H1 (cell line): ENCODE measurements at places on chromosomes 3 and 15. TPM values are rescaled to one million over a fixed set of nuclear protein-coding genes. Genes with fewer than 3 reads are reported as not detected.

The GOLGA6L10 gene
- 0.91 and 1.3 TPM in 2 replicates for polyA plus RNA-seq

The MME gene
- polyA plus RNA-seq, result 5.0 and 5.4 TPM in 2 replicates

The STOML1 gene
- polyA plus RNA-seq, result 3.2 and 6.4 TPM in 2 replicates

The RLBP1 gene
- polyA plus RNA-seq, result 0.05 TPM in 2 replicates

The CKMT1B gene
- polyA plus RNA-seq, result 91.3 and 111 TPM in 2 replicates

The LIPH gene
- polyA plus RNA-seq, result 0.06 and 0.08 TPM in 2 replicates

The SPINK8 gene
- polyA plus RNA-seq, result 0.29 TPM in 1 of 2 replicates, not detected in the other

The NR1I2 gene
- polyA plus RNA-seq, result 1.8 and 2.6 TPM in 2 replicates

The KNG1 gene
- 0.05 TPM in 1 of 2 replicates, not detected in the other for polyA plus RNA-seq

- H3K36me3 ChIP-seq, result no peaks in the 10 kb centered on the region
- no peak overlapping the region for H3K27ac ChIP-seq
- H3K27me3 ChIP-seq, result 0 out of 2 replicates have a peak, but pooled peaks cover 2% of the 10 kb centered on the region
- peak overlapping the region; percentile 87 for H3K4me3 ChIP-seq
These were observed 353.3 kb upstream of the SUCLG2 start for GRCh38 chr3:68007621-68008226.

DNA sequence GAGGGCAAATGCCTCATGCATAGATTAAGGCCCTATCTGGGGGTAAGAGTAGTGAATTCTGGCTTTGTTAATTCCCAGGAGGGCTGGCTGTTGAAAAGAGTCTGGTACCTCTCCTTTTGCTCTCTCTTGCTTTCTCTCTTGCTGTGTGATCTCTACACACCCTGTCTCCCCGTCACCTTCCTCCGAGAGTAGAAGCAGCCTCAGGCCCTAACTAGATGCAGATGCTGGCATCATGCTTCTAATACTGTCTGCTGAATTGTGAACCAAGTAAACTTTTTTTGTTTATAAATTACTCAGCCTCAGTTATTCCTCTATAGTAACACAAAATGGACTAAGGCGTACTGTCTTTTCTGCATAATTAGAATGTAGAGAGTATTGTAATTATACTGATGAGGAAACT is 908.1 kb downstream of the DIPK2A start:
- no peaks in the 10 kb centered on the region for H3K36me3 ChIP-seq
- no peak overlapping the region for H3K4me3 ChIP-seq
- no peaks in the 10 kb centered on the region for H3K27me3 ChIP-seq

- H3K27ac ChIP-seq, result no peak overlapping the region
- no peaks in the 10 kb centered on the region for H3K27me3 ChIP-seq
- no peaks in the 10 kb centered on the region for H3K36me3 ChIP-seq
- no peak for DNase-seq
These were observed 39.1 kb downstream of the SYNM start for GRCh38 chr15:99143655-99144610.

GRCh38 chr15:83685916-83686332 is 32.0 kb downstream of the ADAMTSL3 start:
- no peak for DNase-seq
- H3K4me1 ChIP-seq, result no peaks in the 10 kb centered on the region
- H3K4me3 ChIP-seq, result no peak overlapping the region
- no peaks in the 10 kb centered on the region for H3K27me3 ChIP-seq
- H3K36me3 ChIP-seq, result no peaks in the 10 kb centered on the region
- H3K27ac ChIP-seq, result no peak overlapping the region

- H3K4me1 ChIP-seq, result no peaks in the 10 kb centered on the region
- no peak for DNase-seq
- H3K27me3 ChIP-seq, result no peaks in the 10 kb centered on the region
- H3K36me3 ChIP-seq, result no peaks in the 10 kb centered on the region
- no peak overlapping the region for H3K4me3 ChIP-seq
- no peak overlapping the region for H3K27ac ChIP-seq
These were observed 128.0 kb downstream of the ATP8B4 start for GRCh38 chr15:49990835-49991545.

GRCh38 chr15:95440712-95441111 is 889.8 kb upstream of the NR2F2 start:
- no peaks in the 10 kb centered on the region for H3K36me3 ChIP-seq
- H3K27me3 ChIP-seq, result no peaks in the 10 kb centered on the region
- no peaks in the 10 kb centered on the region for H3K4me1 ChIP-seq
- H3K27ac ChIP-seq, result no peak overlapping the region
- no peak for DNase-seq

DNA sequence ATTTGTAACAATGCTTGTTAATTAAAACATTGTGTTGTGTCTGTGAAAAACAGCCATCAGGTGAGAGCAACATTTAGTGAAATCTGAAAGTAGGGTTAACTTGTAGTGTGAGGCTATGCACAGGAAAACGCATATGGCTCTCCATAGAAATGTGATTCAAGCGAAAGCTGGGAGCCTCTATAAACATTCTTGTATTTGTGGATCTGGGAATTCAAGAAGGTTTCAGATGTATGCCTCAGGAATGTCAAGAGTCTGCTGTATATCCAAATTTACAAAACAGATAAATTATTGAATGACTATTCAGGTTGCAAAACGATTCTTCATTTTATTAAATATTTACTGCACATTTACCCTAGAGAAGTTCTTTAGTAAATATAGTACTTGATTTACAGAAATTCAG is 166.0 kb downstream of the THSD4 start:
- DNase-seq, result no peak
- no peak overlapping the region for H3K4me3 ChIP-seq
- H3K27me3 ChIP-seq, result no peaks in the 10 kb centered on the region
- H3K4me1 ChIP-seq, result 0 out of 2 replicates have a peak, but pooled peaks cover 7% of the 10 kb centered on the region
- no peak overlapping the region for H3K27ac ChIP-seq

GRCh38 chr3:99669879-99670555 is 31.6 kb downstream of the COL8A1 start:
- no peaks in the 10 kb centered on the region for H3K27me3 ChIP-seq
- H3K4me3 ChIP-seq, result no peak overlapping the region
- H3K36me3 ChIP-seq, result no peaks in the 10 kb centered on the region

DNA sequence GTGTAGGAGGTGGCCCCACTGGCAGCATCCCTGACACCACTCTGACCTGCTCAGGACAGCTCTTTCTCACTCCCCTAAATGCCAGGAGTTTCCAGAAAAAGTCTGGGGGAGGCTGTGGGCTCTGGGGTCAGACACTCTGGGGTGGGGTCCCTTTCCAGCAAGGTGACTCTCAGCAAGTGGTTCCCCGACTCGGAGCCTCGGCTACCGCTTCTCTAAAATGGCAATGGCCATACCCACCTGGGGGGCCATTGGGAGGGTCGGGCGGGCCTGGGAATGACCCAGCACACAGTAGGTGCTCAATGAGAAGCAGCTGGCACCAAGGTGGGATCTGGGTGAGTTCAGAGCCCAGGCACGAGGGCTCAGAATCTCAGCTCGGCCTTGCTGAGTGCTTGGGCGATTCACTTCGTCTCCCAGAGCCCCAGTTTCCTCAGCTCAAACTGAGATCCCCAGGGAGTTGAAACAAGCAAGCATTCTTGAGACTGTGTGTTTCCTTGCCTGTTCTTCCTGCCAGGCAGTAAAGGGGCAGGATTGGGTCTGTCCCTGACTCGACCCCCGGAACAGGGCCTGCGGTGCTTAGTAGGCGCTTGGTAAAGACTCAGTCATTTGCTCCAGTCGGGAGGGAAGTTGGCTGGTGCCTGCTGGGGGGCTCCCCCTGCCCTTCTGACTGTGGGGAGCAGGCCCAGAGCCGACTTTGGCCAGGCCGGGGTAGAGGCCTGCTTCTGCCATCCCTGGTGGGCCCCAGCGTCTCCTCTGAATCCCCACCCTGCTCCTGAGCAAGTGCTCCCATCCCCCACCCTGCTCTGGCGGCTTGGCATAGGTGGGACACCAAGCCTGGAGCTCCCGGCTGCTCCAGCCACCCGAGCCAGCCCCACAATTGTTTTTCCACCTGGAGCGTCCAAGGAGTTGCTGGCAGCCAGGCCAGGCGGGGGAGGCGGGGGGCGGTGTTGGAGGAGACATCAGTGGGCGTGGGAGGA is 32.9 kb upstream of the FBLN2 start:
- DNase-seq, result no peak
- H3K36me3 ChIP-seq, result no peaks in the 10 kb centered on the region
- H3K27ac ChIP-seq, result no peak overlapping the region
- no peak overlapping the region for H3K4me3 ChIP-seq

GRCh38 chr3:120451272-120451761 is 525 bp upstream of the FSTL1 start:
- H3K4me3 ChIP-seq, result peak overlapping the region; percentile 97
- no peak for DNase-seq
- H3K27ac ChIP-seq, result no peak overlapping the region; the same call in 1 of the 2 replicates
- H3K4me1 ChIP-seq, result peaks cover 6% of the 10 kb centered on the region
- H3K27me3 ChIP-seq, result no peaks in the 10 kb centered on the region
- no peaks in the 10 kb centered on the region for H3K36me3 ChIP-seq

GRCh38 chr3:127339928-127340861 is 52.3 kb upstream of the PRR20G start:
- no peak overlapping the region for H3K27ac ChIP-seq
- peak; percentile 41 for DNase-seq
- no peaks in the 10 kb centered on the region for H3K27me3 ChIP-seq
- H3K4me3 ChIP-seq, result no peak overlapping the region
